Ureter (tissue), 1 donor: ENCODE measurements at places on chromosomes 2 and 18. TPM values are rescaled to one million over a fixed set of nuclear protein-coding genes. Genes with fewer than 3 reads are reported as not detected.

Gene PCARE
- not detected for total RNA-seq

Gene CPO
- total RNA-seq, result not detected

Gene PHOSPHO2
- total RNA-seq, result 14.7 TPM

Gene MATN3
- total RNA-seq, result 2.2 TPM

Gene ALPI
- total RNA-seq, result not detected

Gene FIGN
- total RNA-seq, result 8.0 TPM

Gene ATOH8
- 21.8 TPM for total RNA-seq

Gene CFAP65
- not detected for total RNA-seq

Gene RGPD3
- total RNA-seq, result 0.10 TPM

Gene FBXO48
- total RNA-seq, result 0.96 TPM

Gene TRIM43
- total RNA-seq, result not detected

Gene MAL
- total RNA-seq, result 19.2 TPM

Gene GPR39
- total RNA-seq, result 13.2 TPM
